ENCODE measurements at places on chromosomes 7 and 10.

- DNase-seq: no peak
These were observed 77.6 kb downstream of the VPS41 start for GRCh38 chr7:38831259-38831996.

DNA sequence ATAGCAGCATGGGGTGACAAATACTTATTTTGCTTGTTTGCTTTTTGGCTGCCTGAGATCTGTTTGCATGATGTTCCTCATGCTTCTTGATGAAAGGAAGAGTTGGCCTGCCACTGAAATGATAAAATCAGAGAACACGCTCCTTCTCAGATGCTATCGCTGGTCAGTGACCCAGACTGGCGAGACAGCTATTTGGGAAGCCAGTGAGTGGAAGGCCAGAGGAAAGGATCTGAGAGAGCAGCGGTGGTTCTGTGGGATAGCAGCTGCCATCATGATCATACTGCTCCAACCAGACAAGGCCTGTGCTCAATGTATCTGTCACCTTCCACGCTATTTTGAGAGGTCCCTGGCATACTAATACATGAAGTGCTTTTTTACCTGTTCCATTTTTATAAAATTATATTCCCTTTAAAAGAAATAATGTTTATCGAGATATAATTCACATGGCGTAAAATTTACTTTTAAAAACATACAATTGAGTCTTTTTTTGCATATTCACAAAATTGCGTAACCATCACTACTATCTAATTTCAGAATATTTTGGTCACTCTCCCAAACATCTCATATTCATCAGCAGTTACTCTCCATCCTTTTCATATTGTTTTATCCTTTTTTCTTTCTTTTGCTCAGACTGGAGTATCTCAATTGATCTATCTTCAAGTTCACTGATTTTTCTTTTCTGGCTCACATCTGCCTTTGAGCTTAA, 695.1 kb downstream of the TNS3 start:
- DNase-seq: no peak

- no peak for DNase-seq
These were observed 155.8 kb downstream of the GPAM start for GRCh38 chr10:112027731-112028280.

DNA sequence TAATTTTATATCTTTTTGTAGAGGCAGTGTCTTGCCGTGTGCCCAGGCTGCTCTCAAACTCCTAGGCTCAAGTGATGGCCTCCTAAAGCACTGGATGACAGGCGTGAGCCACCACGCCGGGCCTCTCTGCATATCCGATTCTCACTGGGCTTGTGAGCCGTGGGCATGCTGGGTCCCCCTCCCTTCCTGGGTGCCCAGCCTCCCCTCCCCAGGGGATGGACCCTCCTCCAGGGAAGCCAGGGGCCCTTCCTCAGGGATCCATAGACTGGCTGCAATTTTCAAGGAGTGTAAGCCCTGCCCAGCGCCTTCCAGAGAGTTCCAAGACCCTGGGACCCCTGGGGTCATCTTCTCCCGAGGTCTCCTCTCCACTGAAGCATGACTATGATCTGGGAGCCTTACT, 23.7 kb upstream of the ELFN1 start:
- DNase-seq: no peak

- no peak for DNase-seq
These were observed 29.7 kb downstream of the PPIF start for GRCh38 chr10:79376751-79377556.

GRCh38 chr10:82529062-82529461, 654.1 kb downstream of the NRG3 start:
- no peak for DNase-seq

- no peak for DNase-seq
These were observed 5.8 kb downstream of the ELFN1 start for GRCh38 chr7:1675673-1676549.

DNA sequence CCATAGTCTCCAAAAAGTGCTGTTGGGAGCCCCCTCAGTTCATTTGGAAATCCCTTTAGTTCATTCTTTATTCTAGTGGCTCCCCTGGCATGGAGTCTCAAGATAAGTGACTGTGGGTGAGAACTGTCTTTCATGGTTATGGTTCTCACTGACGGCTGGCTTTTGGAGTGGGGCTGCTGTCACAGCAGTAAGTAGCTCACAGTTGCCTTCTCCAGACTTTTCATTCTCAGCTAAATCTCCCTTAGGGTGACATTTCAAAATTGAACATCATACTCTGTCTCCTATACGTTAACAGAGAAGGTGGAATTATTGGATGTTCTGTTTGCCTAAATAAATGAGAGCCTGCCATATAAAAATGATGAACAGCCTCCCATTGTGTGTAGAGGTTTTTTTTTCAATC, 58.7 kb downstream of the PLPP4 start:
- DNase-seq: no peak

DNA sequence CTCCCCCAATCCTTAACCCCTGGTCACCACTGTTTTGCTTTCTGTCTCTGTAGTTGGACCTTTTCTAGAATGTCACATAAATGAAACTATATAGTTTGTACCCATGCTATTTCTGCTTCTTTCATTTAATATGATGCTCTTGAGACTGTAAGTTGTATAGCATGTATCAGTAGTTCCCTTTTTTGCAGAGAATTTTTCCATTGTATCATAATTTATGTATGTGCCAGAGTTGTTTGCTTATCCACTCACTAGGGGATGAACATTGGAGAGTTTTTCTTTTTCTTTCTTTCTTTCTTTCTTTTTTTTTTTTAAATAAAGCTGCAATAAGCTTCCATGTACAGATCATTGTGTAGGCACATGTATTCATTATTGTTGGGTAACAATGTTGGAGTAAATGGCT, 544.8 kb downstream of the CNTNAP2 start:
- no peak for DNase-seq

- DNase-seq: no peak
These were observed 274.4 kb downstream of the NEBL start for GRCh38 chr10:20622531-20623211.

DNA sequence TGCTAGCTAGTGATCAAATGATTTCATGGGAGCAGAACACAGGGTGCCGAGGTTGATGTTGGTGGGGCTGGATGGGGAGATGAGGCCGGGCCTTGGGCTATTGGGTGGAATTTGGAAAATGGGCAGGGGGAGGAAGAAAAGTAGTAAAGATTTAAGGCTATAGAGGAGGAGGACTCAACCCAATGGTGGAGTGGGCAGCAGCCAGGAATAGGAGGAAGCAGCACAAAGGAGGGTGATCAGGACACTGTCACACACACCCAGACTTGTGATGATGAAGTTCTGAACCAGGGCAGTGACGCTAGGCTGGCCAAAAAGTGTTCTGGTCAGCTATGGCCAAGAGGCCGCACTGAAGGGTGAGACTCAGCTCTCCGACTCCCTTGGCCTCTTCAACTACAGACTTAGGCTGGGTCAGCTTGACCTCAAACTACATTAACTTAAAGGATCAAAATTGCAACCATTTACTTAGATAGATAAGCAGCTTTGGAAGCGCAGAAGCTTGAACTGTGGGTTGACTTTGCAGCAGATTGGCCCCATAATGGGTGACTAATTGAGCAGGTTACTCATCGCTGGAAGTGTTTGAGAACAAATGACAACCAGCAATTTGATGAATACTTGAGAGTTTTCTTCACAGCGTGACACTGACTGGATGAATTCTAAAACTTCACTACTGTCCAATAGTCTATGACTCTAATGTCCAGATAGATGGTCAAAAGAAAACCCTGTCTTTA, 29.4 kb upstream of the GPR26 start:
- DNase-seq: no peak

- no peak for DNase-seq
These were observed 3.8 kb upstream of the STN1 start for GRCh38 chr10:103921750-103922195.

GRCh38 chr10:51651063-51651462, 48.3 kb downstream of the CSTF2T start:
- DNase-seq: no peak

DNA sequence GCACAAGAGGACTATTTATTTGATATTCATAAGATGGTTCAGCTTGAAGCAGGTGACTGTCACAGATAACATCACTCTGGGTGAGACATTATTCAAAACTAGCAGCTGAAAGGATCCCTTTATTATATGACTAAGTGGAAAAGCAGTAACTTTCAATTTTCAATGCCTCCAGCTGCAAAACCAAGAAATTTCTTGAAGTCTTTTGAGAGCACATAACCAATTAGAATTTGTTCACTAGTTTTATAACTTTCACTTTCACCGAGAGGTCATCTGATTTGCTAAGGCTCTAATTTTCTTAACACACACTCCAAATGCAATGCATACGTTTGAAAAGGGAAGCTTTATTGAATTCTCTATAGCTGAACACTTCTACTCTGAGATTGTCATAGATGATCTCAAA, 88.6 kb upstream of the KLF14 start:
- DNase-seq: no peak

DNA sequence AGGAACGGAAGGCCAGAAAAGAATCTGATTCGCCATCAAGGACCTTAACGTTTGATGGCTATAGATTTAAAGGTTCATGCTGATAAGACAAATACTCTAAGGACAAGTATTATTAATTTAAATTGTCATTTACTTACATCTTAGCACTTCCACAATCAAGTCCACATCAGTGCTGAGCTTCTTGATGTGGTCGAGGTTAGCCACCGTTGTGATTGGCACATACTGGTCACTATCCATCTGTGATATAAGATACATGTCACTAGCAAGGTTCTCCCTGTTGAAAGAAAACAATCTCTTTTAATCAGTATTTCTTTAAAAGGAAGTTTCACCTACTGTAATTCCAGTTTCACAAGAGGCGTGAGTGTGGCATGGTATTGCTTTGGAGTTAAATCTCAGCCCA, 88.7 kb downstream of the LARP4B start:
- DNase-seq: no peak

- DNase-seq: no peak
These were observed 105.8 kb upstream of the KLF6 start for GRCh38 chr10:3890602-3891352.

GRCh38 chr10:100501423-100501822, 18.2 kb downstream of the SEC31B start:
- DNase-seq: no peak

DNA sequence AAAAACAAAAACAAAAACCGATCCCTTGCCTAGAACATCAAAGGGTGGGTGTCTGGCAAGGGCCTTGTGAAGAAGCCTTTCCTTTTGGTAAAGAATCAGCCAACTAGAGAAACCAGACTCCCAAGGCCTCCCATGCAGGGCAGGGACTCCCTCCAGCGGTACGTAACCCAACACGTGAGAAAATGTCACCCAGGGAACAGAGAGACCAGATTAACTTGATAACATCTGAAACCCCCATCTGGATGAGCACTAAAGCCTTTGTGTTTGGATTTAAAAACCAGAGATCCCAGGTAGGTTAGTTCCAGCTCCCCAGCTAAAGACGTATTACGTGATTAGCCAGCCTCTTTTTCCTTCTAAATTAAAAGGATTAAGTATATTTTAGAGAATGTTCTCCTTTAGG, 3.0 kb upstream of the HABP2 start:
- no peak for DNase-seq

GRCh38 chr10:118308664-118309063, 33.5 kb downstream of the FAM204A start:
- DNase-seq: no peak

- no peak for DNase-seq
These were observed 506.8 kb upstream of the AUTS2 start for GRCh38 chr7:69091521-69091920.

GRCh38 chr7:19410691-19411090, 265.5 kb upstream of the FERD3L start:
- no peak for DNase-seq

- no peak for DNase-seq
These were observed 244.0 kb downstream of the SORCS1 start for GRCh38 chr10:106920538-106920937.

GRCh38 chr7:45258533-45259226, 101.1 kb downstream of the RAMP3 start:
- DNase-seq: no peak

GRCh38 chr7:130394421-130395195, 14.3 kb downstream of the CPA1 start:
- no peak for DNase-seq

DNA sequence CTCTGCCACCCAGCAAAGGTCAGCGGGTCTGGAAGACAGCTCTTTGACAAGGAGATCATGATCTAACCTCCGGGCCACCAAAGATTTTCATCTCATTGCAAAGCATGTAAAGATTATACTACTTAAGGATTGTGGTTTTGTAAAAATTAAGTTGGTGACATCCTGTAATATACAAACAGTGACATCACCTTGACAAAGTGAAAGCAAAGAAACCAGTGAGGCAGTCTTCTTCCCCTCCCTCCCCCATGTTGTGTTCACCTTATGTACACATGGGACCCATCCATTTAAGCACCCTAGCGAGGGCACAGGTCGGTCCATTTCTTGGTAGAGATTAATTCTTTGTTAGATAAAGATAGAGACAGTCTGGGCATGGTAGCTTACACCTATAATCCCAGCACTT, 3.9 kb downstream of the MDH2 start:
- no peak for DNase-seq

GRCh38 chr7:139855498-139856270, 26.6 kb downstream of the TBXAS1 start:
- no peak for DNase-seq

DNA sequence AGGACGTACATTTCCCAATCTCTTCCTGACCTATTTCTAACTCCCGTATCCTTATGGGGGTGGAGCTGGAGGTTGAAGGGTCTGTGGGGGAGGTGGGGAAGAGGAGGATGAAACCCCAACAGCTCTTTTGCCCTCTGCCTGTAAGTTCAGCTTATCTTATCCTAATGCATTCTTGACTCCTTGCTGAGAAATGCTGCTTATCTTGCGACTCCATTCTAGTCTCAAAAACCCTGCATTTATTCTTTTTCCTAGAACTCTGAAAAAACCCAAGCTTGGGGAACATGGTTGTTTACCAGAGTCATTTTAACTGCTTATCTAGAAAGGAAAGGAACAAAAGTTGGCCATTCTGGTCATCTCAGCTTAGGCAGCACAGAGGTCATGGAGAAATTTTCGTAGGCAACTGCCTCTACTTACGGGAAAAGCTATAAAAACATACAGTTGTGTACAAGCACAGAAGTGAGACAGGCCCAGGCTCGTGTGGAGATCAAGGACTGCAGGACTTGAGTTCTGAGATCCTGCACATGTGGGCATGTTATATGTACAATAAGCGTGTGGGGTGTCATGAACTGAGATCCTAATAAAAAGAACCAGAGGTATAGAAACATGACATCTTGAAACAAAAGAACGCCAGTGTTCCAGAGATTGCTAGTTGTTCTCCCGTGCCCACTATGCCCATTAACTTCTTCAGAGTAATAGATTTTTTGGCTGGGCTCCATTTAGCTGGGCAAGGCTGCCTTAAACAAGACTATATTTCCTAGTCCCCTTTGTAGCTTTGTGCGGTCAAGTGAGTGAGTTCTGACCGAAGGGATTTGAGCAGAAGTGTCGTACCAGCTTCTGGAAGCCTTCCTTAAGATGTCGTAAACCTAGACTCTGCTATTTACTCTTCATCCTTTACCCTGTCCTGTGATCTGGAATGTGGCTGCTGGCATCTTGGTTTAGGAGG, 9.6 kb downstream of the INMT start:
- DNase-seq: no peak

- DNase-seq: no peak
These were observed 241.9 kb downstream of the FOXP2 start for GRCh38 chr7:114656466-114656865.
